AG09309 (cell line): ENCODE measurements at places on chromosomes 13 and 19.
A peak's percentile ranks its signal among the peaks of the same experiment; 100 is the strongest.

- DNase-seq: no peak
Measured at GRCh38 chr13:74883834-74884233, 598.1 kb downstream of the TBC1D4 start.

DNA sequence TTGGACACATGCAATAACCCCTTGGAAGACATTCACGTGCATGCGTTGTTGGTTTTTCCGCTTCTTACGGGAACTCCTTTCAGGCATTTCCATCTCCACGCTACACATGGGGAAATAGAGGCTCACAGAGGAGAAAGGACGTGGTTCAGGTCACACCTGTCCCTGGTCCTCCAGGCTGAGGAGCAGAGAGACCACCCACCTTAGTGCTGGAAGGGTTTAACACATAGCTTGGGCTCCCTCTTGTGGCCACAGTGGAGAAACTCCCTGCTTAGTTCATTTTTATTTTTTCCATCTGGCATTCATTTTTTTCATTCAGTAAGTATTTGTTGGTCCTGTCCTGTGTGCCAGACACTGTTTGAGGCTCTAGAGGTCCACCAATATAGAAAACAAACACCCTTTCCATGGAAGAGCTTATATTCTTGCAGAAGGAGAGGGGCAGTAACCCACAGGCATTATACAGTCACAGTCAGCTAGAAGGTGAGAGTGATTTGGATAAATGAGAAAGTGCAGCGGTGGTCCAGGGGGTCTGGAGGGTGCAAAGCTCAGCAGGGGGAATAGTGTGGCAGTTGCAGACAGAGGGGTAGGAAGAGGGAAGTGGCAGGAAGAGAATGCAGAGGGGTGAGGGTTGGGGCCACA lies 24.2 kb upstream of the TTYH1 start:
- peak; percentile 25 for DNase-seq

DNA sequence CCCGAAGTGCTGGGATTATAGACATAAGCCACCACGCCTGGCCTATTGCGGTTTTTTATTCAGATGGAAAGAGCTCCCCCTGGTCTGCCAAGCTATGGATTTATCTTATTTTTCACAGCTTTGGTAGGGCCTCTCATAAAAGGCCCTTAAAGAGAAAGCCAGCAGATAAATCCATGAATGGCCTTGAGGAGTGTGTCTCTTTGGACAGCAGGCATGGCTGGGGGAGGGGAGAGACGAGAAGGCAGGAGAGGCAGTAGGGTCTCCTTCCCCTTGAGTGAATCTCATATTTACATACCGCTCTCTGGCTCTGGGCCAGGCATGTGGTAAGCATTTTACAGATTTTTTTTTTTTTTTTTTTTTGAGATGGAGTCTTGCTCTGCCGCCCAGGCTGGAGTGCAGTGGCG lies 25.2 kb downstream of the MARK4 start:
- DNase-seq: no peak

- DNase-seq: no peak
Measured at GRCh38 chr13:65836066-65836465, 1394.1 kb downstream of the PCDH9 start.

- no peak for DNase-seq
Measured at GRCh38 chr13:38674208-38674607, 12.7 kb upstream of the FREM2 start.

DNA sequence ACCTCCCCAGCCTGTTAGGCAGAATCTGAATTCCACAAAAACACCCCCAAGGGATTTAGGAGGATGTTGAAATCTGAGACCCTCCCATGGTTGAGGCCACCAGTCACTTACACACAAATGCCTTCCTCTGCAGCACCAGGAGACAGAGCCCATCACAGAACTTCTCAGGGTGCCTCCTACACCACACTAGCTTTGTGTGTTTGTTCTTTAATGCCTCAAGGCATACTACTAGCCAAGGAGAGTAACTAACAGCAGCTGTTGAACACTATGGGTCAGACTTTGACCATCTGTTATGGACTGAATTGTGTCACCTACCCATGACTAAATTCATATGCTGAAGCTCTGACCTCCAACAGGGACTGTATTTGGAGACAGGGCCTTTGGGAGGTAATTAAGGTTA lies 9.5 kb upstream of the MED26 start:
- no peak for DNase-seq

GRCh38 chr13:75365724-75366173 lies 116.2 kb downstream of the TBC1D4 start:
- DNase-seq: peak; percentile 43

DNA sequence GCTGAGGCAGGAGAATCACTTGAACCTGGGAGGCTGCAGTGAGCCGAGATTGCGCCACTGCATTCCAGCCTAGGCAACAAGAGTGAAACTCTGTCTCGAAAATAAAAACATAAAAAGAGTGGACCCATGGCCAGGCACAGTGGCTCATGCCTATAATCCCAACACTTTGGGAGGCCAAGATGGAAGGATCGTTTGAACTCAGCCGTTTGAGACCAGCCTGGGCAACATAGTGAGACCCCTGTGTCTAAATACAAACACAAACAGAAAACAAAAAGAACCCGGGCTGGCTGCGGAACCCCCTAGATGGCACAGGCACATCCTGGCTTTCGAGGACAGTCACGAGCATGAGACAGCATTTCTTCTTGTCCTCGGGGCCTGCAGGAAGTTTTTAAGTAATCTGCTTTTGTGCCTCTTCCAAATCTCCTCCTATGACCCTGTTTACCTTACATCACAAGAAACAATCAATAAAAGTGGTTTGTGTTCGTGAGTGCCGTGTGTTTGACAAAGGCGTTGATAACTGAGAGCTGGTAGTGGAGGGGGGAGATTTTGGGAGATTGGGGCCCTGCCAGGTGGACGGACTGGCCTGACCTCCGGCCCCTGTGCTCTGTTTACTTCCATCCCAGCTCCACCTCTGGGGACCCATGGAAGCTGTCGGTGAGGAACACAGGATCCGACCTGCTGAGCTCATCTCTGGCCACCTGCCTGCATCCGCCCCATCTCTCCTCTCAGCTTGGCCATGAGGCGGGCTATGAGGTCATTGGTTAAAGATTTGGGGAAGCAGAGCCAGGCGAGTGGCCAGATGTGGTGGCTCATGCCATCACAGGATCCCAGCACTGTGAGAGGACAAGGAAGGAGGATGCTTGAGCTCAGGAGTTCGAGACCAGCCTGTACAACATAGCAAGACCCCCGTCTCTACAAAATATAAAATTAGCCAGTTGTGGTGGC lies 5.9 kb upstream of the GDF15 start:
- DNase-seq: no peak

GRCh38 chr19:18117364-18117691 lies 19.8 kb downstream of the MAST3 start:
- no peak for DNase-seq
